ENCODE measurements at places on chromosomes 13 and 19.

GRCh38 chr19:38538386-38538785 is 79.4 kb downstream of the MAP4K1 start:
- DNase-seq: no peak

DNA sequence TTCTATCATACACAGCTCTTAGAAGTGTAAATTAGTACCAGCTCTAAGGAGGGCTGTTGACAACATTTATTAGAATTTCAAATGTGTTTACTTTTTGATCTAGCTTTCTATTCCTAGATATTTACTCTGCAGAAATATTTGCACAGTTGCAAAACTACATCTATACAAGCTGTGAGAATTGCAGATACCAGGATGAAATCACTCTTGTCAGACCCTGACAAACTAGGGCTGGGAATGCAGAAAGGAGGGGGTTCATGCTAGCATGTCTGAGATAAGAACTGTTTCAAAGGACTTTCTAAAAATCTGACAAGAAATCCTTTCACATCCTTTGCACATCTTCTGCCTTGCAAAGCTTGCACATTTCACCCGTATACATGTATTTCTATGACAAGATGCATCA is 11.8 kb upstream of the PABPC3 start:
- no peak for DNase-seq

- DNase-seq: no peak
Measured at GRCh38 chr19:44666852-44667556, 4.3 kb upstream of the CEACAM19 start.

GRCh38 chr19:31326329-31327028 is 22.8 kb downstream of the TSHZ3 start:
- no peak for DNase-seq

GRCh38 chr13:40476175-40476958 is 190.1 kb downstream of the FOXO1 start:
- DNase-seq: no peak

- DNase-seq: no peak
Measured at GRCh38 chr13:48078251-48078656, 16.6 kb downstream of the MED4 start.

- no peak for DNase-seq
Measured at GRCh38 chr19:42352301-42353259, 27.1 kb downstream of the MEGF8 start.

DNA sequence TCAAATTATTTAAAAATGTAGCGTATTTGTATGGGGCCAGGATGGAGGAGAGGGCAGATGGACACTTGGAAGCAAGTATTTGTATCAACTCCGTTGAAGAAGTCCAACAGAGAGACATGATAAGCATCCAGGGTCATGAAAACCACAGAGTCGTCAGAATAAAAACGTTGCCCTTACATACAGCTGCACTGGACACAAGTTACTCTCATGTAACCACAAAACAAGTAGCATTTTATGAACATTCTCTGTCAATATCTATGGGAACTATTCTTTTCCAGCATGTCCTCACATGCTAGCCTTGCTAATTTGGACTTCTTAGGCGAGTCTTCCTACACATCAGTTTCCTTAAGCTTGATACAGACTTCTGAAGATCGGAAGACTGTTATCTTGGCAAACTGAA is 35.0 kb downstream of the EFNB2 start:
- DNase-seq: no peak

- no peak for DNase-seq
Measured at GRCh38 chr13:50999641-51000040, 90.0 kb downstream of the RNASEH2B start.

GRCh38 chr13:59686798-59687394 is 476.8 kb downstream of the DIAPH3 start:
- DNase-seq: no peak

DNA sequence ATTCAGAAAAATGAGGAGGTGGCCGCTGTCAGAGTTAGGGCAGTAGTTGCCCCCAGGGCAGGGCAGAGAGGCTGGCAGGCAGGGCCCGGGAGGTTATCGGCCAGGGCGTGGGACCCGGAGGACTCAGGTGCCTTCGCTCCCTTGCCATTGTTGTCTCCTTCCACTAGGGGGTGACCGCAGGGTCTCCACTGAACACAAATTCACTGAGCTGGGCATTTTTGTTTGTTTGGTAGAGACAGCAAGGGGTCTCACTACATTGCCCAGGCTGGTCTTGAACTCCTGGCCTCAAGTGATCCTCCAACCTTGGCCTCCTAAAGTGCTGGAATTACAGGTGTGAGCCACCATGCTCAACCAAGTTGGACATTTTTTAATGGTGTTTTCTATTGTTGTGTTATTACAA is 25.1 kb downstream of the CARS2 start:
- no peak for DNase-seq

GRCh38 chr19:50331221-50331993 is 2.2 kb upstream of the KCNC3 start:
- no peak for DNase-seq

- DNase-seq: no peak
Measured at GRCh38 chr19:49843265-49843664, 7.7 kb upstream of the PTOV1 start.
